ENCODE measurements at places on chromosomes 7 and 10. TPM values are rescaled to one million over a fixed set of nuclear protein-coding genes. Genes with fewer than 3 reads are reported as not detected.

GRCh38 chr10:81873231-81873931 is 1.6 kb upstream of the NRG3 start:
- DNase-seq: no peak

GRCh38 chr7:94332571-94332970 is 62.1 kb upstream of the COL1A2 start:
- DNase-seq: no peak

GRCh38 chr7:101153969-101154692 is at the start of gene AP1S1:
AP1S1 (plus strand) TSS chr7:101154476; CDS start chr7:101154515, 39 bp downstream.
- DNase-seq: peak; percentile 97

SPDYE2 gene
- polyA plus RNA-seq: 0.05 TPM
